ENCODE measurements at places on chromosomes 13 and 19. TPM values are rescaled to one million over a fixed set of nuclear protein-coding genes. Genes with fewer than 3 reads are reported as not detected.

Gene CRB3
- total RNA-seq, result not detected

Gene KLK14
- total RNA-seq, result not detected

Gene ATP4A
- not detected for total RNA-seq

Gene SIX5
- 22.4 TPM for total RNA-seq

Gene SPC24
- 5.8 TPM for total RNA-seq

Gene FPR1
- 3.2 TPM for total RNA-seq

Gene HIPK4
- not detected for total RNA-seq

Gene MBD3L2
- total RNA-seq, result not detected

Gene EXOC3L2
- 0.74 TPM for total RNA-seq

Gene PSG2
- total RNA-seq, result not detected

Gene FUT3
- total RNA-seq, result not detected

Gene HSPB6
- 820 TPM for total RNA-seq

Gene RETN
- 0.76 TPM for total RNA-seq

Gene ZNF134
- total RNA-seq, result 11.0 TPM

Gene FFAR2
- 0.76 TPM for total RNA-seq

Gene FGF21
- total RNA-seq, result not detected

Gene ZSCAN1
- not detected for total RNA-seq

Gene LYPD5
- total RNA-seq, result 5.3 TPM

Gene AP1M2
- total RNA-seq, result not detected

Gene ATF5
- total RNA-seq, result 11.7 TPM

Gene S1PR4
- total RNA-seq, result 0.24 TPM

Gene CILP2
- total RNA-seq, result not detected

Gene CGB2
- not detected for total RNA-seq

Gene ZNF442
- 5.9 TPM for total RNA-seq

Gene VSTM1
- total RNA-seq, result not detected

Gene XPO4
- 51.9 TPM for total RNA-seq

Gene TNFSF13B
- total RNA-seq, result 1.4 TPM

Gene DAND5
- 13.8 TPM for total RNA-seq

Gene GJB2
- 0.21 TPM for total RNA-seq
